ENCODE measurements at places on chromosomes 16 and 17. TPM values are rescaled to one million over a fixed set of nuclear protein-coding genes. Genes with fewer than 3 reads are reported as not detected.

The SECTM1 gene
- total RNA-seq = 36.3 TPM

The HSD17B1 gene
- 8.4 TPM for total RNA-seq

The TRPV3 gene
- total RNA-seq = 5.5 TPM

The CLDN6 gene
- 0.14 TPM for total RNA-seq

The NCOR1 gene
- 125 TPM for total RNA-seq

The NAGPA gene
- total RNA-seq = 18.2 TPM

All from placental pericyte (primary cell).